ENCODE measurements at places on chromosomes 5 and 9. TPM values are rescaled to one million over a fixed set of nuclear protein-coding genes. Genes with fewer than 3 reads are reported as not detected.

PARP8 gene
- 29.9 TPM for polyA plus RNA-seq

LHX6 gene
- polyA plus RNA-seq: 0.14 TPM

NXNL2 gene
- polyA plus RNA-seq: 1.0 TPM

SEMA6A gene
- polyA plus RNA-seq: 6.6 TPM

TMEM252 gene
- polyA plus RNA-seq: not detected

PCAT7 gene
- 7.7 TPM for polyA plus RNA-seq

RAB3C gene
- 94.3 TPM for polyA plus RNA-seq

CARTPT gene
- not detected for polyA plus RNA-seq

GABRA1 gene
- 50.6 TPM for polyA plus RNA-seq

PCDHGA2 gene
- polyA plus RNA-seq: 0.26 TPM

CCDC112 gene
- polyA plus RNA-seq: 76.7 TPM

LRRC19 gene
- not detected for polyA plus RNA-seq

ST8SIA4 gene
- 14.9 TPM for polyA plus RNA-seq

SMIM33 gene
- not detected for polyA plus RNA-seq

SPAG8 gene
- 4.2 TPM for polyA plus RNA-seq

PCDHA9 gene
- polyA plus RNA-seq: 0.56 TPM

ARHGEF37 gene
- 0.68 TPM for polyA plus RNA-seq

Measured in neural cell (in vitro differentiated cells).